ENCODE measurements at places on chromosomes 11 and 22. TPM values are rescaled to one million over a fixed set of nuclear protein-coding genes. Genes with fewer than 3 reads are reported as not detected.
A peak's percentile ranks its signal among the peaks of the same experiment; 100 is the strongest.

DNA sequence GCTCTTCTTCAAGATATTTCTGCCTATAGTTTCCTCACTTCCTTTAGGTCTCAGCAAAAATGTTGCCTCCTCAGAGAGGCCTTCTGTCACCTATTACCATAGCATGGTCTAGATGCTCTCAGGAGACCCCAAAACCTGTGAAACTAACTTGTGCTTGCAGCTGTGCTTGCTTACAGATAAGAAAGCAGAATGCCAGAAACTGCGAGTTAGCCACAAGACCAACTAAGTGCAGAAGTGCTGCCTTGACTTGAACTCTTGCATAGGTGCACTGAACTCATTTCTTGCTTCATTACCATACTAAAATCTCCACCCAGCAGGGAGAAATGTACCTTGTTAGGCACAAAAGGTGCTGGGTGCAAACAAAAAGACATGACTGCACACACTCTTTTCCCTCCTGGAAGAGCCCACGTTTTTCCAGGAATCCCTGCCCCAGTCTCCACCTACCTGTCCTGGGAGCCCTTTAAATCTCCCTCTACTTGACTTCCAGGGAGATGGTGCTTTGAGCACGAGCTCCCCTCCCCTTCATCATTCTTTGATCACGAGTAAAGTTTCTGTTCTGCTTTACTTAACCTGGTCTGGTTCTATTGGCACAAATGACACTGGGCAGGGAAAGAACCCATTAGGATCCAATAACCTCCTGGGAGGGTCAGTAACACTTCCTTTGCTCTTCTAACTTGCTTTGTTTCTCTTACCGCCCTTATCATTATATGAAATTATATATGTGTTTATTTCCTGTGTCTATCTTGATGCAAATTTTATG lies 137.7 kb upstream of the DDI1 start:
- no peak for DNase-seq

DNA sequence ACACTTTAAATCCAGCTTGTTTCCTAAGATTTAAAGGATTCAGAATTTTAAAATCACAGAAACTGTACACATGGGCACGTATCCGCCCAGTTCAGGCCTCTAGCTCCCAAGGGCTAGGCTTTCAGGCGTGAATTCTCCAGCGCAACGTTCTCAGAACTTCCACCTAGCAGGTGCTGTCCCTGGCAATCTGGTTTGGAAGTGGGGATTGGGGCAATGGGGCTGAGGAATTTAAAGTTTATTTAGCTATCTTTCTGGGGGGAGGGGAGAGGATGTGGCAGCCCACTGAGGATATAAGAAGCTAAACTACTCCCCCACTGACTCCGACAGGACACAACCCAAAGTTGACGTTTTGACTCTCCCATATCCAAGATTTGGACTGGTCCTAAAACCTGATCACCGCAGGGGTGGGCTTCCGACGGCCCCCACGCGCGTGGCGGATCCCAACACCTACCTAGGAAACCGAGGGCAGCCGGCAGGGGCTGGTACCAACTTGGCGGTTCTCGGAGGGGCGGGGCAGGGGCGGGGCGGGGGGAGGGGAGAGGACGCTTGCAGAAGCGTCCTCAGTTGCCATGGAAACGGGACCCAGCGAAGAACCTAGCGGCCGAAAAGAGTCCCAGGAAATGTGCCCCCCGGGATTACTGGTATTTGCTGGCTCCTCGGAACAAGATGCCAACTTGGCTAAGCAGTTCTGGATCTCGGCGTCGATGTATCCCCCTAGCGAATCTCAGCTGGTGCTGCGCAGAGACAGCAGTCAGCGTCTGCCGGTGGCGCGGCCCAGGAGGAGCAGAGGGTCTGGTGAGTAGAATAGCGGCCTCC lies at the start of gene HOATZ:
HOATZ (plus strand) TSS at position 563 of the 816 bp plus-strand sequence; CDS start at position 570, 7 bp downstream.
- DNase-seq: no peak

The SLC2A11 gene
- total RNA-seq: 5.0 TPM

DNA sequence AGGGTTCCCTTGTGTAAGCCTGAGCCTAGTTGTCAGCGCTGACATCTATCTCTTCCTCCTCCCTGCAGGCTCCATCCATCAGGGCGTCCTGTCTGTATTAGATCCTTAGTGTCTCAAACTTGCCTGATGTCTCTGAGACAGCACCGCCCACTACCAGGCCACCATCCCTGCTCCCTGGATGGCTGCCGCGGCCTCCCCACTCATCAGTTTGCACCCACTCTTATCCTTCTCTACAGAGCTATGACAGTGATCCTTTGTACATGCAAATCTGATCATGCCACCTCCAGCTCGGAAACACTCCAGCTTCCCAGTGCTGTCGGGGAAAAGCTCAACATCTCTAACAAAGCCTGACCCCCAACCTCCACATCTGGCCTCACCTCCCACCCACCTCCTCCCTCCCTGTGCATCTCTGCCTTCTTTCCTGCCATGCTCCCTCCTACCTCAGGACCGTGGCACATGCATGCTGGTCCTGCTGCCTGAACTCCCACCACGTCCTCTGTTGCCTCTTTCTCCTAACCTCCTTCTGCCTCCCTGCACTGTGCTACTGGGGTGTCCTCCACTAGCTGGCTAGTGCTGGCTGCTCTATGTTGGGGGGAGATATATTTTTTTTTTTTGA lies 61.6 kb upstream of the EIF3D start:
- DNase-seq: no peak

The PRG2 gene
- total RNA-seq: 24.2 TPM

- peak; percentile 84 for DNase-seq
Measured at GRCh38 chr11:70191495-70192140, 11.5 kb upstream of the FADD start.

The GNG3 gene
- total RNA-seq: 0.19 TPM

GRCh38 chr22:46072110-46072881 lies 78.0 kb upstream of the PPARA start:
- DNase-seq: peak; percentile 58

DNA sequence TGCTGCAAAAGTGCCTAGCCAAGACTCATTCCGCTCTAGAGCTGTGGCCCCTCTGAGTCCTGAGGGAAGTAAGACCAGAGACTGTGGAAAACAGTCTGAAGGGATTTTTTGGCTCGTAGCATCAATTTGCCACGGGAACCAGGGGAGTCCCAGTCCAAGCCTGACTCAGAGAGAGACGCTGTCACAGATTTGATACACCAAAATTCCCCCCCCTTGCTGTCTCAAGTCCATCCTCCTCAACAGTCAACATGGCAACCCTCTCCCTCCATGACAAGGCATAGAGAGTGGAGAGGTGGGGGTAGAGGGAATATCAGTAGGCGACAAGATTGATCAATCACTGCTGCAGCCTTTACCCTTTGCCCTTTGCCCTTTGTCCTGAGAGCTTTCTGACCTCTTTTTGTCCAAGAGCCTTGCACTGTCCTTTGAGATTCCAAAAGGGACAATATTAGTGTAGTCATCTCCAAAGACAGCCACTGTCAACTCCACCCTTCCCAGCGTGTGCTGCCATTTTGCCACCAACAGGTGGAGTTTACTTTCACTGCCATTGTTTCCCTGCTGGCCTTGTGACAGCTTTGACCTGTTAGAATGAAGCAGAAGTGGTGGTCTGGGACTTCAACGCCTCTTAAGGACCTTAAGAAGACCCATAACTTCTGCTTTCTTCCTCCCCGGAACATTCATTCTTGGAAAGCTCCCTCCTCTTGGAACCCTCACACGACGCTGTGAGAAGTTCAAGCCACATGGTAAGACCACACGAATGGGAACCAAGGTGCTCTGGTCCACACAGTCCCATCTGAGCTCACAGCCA lies 7.3 kb downstream of the SLC15A3 start:
- no peak for DNase-seq

- DNase-seq: no peak
Measured at GRCh38 chr11:87266751-87267150, 229.0 kb downstream of the TMEM135 start.

The TMEM121B gene
- total RNA-seq: 0.09 TPM

The FAM83F gene
- total RNA-seq: 1.2 TPM

The ACTN3 gene
- total RNA-seq: not detected

The ANKK1 gene
- not detected for total RNA-seq

The OR8H2 gene
- not detected for total RNA-seq

DNA sequence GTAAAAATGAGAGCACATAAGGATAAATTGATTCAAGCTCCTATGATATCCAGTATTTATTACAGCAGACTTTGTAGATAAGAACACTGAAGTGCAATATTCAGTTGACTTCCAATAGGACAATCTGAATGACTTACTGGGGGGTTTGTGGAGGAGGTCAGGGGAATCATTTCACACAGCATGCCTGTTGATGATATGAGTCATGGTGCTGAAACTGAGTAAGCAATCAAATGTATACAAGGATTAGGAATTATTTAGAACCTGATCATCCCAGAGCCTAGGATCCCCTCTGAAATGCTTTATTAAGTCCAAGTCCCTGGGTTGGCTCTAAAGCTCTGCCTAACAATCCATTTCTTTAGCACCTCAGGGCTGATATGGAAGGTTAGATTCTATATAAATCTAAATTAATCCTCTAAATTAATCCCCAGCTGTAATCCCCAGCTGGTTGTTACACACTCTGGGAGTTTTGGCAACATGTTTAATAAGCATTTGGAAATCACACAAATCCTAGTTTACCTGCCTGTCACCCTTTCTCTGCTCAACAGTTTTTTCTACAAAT lies 326.4 kb downstream of the GUCY1A2 start:
- no peak for DNase-seq

DNA sequence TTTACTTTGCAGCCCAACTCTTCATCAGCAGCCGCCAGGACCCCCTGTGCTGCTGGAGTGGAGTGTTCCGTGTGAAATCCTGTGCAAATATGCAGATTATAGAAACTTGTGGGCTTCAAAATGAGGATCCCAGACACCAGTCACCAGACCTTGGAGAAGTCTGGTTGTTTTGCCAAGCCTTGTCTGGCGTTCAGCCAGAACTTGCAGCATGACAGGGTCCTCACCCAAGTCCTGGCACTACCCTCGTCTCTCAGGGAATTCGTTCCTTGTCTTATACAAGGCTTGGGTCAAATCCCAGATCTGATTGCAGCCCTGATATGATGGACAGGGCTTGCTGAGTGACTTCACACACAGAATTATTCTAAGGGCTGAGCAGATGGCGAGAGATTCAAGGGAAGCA lies 18.9 kb downstream of the SHISAL1 start:
- DNase-seq: no peak

The OR2D2 gene
- not detected for total RNA-seq

The PRODH gene
- not detected for total RNA-seq

DNA sequence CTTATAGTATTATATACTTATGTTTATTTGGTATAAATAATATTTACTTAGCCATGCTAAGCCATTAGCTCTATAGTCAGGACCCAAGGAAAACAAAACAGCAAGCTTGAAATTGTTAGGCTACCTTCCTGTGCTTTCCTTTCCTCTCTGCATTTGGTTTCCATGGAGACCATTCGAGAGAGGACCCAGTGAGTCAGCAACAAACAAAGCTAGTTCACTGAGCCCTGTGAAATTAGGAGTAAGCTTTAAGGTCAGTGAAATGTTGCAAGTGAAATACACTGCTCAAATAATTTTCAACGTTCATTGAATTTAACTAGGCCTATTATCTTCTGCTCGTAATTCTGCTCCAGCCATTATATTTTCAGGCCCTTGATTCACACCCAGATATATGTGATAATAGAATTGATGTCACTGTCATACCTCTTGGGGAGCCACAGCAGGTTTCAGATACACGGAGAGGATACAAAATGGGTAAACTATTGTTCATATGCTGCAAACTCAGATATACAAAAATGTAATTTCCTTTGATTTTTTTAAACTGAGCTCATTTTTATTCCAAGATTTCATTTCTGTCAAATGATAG lies 9.1 kb upstream of the OR10D3 start:
- DNase-seq: no peak

The PTPRCAP gene
- 5.0 TPM for total RNA-seq

GRCh38 chr11:122494221-122494620 lies 161.3 kb upstream of the UBASH3B start:
- DNase-seq: no peak

DNA sequence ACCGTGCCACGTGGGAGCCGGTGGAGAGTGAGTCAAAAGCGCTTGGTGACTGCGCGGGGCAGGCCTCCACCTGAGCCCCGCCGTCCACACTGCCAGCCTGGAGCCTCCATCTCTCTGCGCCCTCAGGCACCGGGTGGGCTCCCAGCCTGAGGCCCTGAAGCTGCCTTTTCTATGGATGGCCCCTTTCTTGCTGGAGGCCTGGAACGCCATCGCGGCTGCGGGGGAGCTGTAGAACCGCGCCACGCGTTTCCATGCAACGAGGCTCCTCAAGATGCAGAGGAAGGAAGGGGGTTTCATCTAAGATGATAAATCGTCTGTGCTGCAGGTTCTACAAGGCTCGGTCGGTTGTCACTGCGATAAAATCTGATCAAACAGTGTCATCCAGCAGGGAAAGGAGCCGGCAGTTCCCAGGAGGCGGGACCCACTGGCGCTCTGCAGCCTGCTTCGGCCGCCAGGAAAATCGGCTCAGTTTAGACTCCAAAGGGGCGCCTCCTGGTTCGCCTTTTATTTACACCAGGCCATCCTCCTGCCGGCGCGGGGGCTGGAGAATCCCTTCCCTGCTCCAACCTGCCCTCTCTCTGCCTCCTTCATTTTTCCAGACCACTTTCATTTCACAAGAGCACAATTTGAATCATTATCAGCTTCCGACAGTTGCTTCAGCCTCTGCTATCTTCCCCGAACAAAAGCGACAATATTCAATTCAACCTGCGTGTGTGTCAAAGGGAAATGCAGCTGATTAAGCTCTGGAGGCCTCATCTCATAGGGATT lies 624.4 kb downstream of the BRD1 start:
- no peak for DNase-seq

The APOL4 gene
- 1.5 TPM for total RNA-seq

The PGAP2 gene
- total RNA-seq: 12.3 TPM

GRCh38 chr11:39651857-39652461 lies 1807.5 kb downstream of the LRRC4C start:
- no peak for DNase-seq

The NAV2 gene
- 20.5 TPM for total RNA-seq

The ANGPTL5 gene
- total RNA-seq: not detected

DNA sequence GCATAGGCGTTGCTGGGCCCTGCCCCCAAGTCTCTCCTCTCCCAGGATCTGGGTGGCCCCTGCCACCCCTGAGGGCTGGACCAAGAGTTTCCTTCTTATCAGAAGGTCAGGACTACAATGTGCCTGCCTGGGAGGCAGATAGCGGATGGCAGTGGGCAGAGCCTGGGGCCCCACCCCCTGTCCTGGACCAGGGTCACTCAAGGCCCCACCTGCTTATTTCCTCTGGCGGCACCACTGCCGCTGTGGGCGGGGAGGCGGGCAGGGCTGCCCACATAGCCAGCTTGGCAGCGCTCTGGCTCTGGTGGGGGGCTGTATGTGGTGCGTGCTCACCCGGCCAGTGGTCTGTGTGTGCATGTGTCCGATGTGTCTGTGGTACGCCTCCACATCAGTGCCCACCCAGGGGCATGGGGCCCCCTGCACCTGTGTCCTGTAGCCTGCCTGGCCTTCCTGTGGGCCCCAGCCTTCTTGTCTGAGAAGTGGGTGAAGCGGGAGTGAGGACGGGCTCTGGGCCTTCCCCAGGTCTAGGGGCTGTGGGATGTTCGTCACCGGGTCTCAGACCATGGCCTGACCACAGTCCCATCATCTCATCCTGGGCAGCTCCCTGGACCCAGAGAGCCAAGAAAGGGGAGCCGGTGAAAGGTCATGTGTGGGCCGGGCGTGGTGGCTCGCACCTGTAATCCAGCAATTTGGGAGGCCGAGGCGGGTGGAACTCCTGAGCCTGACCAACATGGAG lies 3.0 kb downstream of the GAS2L1 start:
- peak; percentile 63 for DNase-seq

The SIK2 gene
- 10.4 TPM for total RNA-seq

- no peak for DNase-seq
Measured at GRCh38 chr11:107733518-107733917, 21.7 kb upstream of the SLN start.

Measured in liver (tissue), 10 donors.